ENCODE measurements at places on chromosomes 5 and 9.

DNA sequence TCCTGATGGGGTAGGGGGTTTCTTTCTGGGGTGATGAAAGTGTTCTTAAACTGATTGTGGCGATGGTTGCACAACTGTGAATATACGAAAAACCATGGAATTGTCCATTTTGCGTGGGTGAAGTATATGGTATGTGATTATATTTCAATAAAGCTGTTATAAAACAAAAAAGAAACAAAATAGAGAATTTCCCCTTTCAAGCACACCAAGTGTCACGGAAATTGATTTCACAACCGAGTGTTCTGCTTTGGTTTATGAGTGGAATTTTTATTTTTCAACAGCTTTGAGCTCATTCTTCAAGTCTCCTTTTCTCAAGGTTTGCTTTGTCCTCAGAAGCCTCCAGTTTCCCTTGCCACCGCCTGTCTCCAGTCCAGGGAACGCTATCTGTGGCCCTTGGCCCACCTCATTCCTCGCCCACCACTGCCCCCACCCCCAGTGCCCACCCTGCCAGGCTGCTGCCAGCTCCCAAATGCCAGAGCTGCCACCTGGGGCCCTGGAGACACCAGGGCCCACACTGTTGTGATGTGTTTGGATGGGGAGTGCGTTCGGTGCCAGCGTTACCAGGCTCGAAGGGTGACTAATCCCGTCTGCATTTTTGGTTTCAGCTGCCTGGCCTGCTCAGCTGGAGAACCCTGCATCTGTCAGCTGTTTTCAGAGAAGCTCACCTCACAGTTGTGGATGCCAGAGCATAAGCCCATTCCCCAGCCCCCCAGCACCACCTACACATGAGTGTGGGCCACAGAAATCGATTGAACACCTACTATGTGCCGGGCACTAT lies 30.4 kb downstream of the DUSP1 start:
- peak; percentile 9 for DNase-seq

DNA sequence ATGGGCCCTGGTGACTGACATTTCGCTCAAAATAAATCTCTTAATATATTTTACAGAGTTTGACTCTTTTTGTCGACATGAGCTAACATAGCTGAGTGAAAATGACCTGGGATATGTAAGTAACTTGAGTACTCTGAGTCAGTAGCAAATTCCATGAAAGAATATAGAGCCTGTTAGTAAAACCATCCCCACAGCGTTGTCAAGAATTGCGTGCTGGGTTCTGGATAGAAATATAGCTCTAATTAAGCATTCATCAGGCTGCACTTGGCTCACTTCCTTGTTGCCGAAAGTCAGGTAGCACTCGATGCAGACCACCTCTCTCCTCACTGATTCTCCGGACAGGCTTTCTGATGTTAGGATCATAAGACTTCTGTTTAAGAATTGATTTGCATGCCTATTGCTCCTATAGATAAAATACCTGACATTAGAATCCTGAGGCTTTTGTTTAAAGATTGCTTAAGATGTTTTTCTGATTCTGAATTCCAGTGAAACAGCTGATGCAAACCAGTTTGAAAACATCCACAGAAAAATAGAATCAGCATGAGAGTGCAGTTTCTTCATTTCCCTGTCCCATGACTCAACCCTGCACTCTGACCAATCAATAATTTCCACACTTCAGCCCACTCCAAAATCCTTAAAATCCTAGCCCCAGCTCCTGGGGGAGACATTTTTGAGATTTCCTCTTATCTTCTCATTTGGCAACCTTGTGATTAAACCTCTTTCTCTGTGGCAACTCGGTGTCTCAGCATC lies 310.6 kb downstream of the DIRAS2 start:
- no peak for DNase-seq

- DNase-seq = no peak
Measured at GRCh38 chr5:98105681-98106080, 667.8 kb upstream of the RGMB start.

DNA sequence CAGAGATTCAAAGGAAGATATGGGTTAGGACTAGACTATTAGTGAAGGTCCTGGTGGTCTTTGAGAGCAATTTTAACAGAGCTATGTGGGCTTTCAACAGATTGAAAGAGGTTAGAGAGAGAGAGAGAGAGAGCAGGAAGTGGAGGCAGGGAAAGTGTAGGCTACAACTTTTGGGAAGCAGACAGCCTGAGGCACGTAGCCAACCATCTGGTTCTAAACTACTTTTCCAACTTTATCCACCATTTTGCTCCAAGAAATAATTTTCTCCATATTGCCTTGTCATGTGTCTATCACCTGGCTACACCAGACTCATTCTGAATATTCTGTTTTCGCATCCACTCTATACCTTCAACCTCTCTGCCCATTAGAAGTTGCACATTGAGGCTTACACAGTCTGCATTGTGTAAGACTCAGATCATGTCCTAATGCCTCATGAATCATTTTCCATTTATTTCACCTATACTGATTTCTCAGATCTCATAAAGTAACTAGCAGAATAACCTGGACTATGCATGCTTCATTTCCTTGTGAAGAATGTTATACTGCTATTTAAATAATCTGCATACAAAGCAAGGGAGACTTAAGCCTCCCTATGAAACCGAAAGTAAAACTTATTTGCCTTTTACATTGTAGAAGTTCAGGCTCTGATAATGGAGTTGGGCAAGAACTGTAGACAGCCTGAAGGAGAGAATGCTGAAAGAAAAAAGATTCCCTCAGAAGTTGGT lies 235.6 kb downstream of the ELAVL2 start:
- DNase-seq = no peak

DNA sequence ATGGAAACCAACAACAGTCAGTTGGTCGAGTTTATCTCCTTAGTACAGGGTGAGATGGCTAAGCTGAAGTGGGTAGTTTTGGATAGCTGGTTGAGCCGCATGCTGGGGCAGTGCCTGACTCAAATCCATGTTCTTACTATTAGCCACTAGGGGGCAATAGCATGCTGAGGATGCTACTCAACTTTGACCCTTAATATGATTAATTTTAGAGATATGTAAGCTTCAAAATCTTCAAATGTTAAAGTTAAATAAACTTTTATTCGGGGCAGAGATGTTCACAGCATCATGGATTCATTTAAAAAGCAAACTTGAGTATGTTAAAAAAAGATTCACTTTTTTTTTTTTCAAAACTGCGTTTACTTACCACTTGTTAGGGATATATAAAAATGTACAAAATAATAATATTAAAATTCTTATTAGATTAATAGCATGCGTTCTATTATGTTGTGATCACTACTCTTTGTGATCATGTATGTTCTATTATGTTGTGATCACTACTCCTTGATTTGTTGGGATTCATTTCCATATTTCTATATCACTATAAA lies 57.0 kb downstream of the C9orf153 start:
- peak; percentile 10 for DNase-seq

DNA sequence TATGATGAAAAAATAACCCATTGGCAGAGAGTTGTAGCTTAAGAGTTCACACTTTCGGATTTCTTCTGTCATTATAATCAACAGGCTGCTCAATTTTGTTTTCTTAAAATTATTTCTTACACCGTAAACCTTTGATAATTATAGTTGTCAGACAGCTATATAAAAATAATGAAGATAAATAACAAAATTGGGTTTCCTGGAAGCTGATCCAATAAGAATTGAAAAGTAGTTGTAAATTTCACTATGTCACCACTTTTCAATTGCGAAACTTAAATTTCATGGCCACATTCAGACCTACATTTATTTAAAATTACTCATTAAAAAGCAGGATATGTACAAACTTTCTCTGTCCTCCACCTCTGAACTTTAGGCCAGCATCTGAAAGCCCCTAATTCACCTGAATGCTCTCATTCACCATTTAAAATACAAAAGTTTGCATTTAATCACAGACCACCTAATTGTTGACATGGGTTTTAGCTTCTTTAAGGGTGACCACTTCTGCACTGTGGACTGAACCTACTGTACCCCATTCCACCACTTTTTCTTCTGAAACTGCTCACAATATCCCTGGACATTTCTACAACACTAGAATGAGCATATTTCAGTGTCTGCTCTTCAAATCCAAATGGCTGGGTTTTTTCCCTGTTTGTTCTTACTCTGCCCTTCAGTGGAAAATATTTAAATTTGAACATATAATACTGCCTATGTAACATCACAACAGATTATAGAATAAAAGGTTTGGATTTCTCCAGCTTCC lies 680 bp downstream of the SELENOP start:
- no peak for DNase-seq

DNA sequence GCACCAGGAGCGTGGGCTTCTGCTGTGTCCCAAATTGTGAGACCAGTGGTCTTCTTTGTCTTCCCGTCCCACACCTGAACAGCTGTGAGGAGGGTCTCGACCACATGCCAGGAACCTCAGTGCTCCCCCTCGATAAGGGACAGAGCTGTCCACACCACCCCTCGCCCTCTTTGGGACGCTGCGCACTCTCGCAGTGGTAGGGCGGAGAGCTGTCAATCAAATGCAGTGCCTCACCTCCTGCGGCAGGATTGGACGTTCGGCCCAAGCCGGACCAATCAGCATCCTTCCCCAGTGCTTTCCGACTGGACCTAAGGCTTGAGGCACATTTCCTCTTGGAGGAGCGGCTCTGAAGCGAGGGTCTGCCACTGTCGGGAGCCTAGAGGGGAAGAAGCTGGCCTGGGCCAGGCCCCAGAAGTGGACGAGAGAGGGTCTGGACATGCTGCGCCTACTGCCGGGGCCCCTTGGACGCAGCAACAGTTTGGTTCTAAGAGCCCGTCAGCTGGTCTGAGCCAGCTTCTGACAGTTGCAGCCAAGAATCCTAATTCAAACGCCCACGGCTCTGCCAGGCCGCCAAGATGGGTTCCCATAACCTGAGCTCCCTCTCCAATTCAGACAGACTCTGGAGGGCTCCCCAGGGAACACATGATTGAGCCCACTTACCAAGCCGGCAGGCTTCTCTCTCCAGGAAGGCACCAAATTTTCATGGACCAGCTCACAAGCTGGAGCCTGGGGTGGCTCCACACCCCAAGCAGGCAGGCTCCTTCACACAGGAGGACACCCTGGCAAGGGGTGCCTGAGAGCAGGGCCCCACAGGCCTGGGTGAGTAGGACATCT lies 28.1 kb upstream of the ADAMTS2 start:
- no peak for DNase-seq

DNA sequence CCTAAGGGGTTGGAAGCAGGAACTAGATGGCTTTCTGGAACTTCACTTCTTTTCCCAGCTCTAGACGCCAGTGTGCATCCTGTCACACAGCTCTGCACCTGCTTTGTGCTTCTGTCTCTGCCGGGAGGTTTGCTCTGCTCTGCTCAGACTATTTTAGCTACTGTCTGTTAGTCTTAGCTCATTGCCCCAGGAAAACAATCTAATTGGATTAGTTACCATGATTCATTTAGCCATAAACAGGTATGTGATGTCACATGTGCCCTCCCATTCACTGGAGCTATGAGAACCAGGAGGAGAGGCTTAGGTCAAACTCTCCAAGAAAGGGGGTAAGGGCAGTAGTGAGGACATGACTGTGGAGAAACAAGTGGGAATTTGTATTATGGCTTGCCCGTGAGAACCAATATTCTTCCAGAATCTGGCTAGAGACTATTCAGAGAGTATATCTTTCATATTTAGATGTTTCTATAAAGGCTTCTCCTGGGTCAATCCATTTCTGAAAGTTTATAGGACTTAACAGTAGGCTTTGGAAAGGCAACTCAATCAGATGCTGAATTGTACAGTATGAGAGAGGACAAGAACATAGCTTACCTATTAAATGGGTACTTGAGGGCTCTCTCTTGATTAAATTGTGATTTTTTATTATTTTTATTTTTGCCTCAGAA lies 22.4 kb upstream of the NREP start:
- DNase-seq = no peak

- DNase-seq = no peak
Measured at GRCh38 chr9:72909428-72909827, 43.4 kb downstream of the ALDH1A1 start.

DNA sequence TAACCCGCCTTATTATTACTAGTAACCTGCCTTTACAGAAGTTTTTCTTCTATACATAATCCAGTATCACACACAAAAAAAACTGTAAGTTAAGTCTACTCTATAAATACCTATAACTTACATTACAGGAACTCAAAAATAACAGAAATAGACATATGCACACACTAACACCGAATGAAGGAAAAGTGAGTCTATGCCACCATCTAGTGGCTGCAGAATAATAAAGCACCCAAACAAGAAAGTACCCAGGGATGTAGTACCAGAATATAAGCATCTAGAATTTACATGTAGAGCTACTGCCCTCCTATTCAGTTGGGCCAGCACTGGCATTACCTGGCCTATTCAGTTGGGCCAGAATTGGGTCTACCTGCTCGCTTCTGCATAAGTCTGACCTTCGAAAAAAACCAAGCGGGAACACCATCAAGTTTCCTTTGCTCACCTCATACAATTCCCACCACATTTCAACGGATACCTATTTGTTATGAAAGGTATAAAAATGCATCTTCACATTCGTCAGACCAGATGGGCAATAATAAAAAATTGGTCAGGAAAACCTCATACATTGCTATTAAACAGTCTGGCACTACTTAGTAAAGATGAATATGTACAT lies 4.0 kb upstream of the NIPSNAP3A start:
- peak; percentile 58 for DNase-seq

GRCh38 chr5:40754381-40755092 lies 1.2 kb downstream of the TTC33 start:
- peak; percentile 19 for DNase-seq

DNA sequence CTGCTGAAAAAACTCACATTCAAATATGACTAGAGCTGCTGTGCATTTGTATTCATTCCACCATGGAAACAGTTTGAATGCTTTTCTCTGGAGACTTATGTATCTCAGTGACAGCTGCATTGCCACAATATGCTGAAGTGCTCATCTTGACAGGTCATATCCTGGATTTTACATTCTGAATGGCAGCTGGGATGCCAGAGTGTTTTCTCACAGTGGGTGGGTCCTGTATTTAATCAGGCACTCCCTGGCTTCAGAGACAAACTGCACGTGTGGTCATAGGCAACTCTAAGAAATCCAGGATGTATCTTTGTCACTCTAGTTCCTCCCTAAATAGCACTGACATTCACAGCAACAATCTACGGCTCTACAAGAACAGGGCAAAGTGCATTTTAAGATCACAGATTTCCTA lies 75.6 kb downstream of the ST8SIA4 start:
- DNase-seq = peak; percentile 84

DNA sequence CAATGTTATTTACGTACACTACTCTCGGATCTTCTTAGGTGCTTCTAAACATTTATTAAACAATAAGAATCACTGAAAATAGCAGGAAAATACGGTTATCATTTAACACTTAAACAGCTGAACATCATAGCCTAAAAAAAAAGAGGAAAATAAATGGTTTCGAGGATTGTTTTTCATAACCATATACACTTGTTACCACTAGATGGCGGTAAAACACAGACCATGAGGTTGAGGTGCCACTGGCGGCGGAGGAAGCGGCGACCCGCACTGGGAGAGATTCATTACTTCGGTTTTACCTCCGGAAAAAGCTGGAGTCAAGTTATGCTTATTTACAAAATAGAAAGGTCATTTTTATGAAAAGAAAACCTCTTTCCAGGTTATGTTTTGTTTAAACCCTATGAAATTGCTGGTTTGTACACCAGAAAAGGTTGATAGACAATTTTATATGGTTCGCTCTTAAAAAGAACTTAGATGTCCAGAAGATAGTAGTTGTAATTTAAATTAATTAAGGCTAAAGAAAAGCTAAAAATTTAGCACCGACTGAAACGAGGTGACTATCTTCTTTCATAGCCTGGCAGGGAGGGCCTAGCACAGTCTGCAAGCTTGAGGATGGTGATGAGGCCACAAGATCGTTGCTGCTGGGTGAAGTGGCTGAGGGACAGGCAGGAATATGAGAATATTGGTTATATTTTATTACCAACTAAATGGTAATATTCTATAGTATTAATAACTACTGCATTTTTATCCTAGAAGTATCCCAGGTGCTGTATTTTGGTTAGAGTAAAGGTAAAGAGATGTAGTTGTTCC lies 605.7 kb downstream of the RAB3C start:
- peak; percentile 35 for DNase-seq

- peak; percentile 95 for DNase-seq
Measured at GRCh38 chr9:90107040-90107725, 502.4 kb downstream of the GADD45G start.

Measured in SHP77 (cell line).